Activated CD8-positive, alpha-beta memory T cell treated with anti-CD3 and anti-CD28 coated beads, Interleukin-2, amount 10 ng/mL, durations not matched to agents 7 days and 5 days (primary cell): ENCODE measurements at places on chromosomes 11 and 22.

DNA sequence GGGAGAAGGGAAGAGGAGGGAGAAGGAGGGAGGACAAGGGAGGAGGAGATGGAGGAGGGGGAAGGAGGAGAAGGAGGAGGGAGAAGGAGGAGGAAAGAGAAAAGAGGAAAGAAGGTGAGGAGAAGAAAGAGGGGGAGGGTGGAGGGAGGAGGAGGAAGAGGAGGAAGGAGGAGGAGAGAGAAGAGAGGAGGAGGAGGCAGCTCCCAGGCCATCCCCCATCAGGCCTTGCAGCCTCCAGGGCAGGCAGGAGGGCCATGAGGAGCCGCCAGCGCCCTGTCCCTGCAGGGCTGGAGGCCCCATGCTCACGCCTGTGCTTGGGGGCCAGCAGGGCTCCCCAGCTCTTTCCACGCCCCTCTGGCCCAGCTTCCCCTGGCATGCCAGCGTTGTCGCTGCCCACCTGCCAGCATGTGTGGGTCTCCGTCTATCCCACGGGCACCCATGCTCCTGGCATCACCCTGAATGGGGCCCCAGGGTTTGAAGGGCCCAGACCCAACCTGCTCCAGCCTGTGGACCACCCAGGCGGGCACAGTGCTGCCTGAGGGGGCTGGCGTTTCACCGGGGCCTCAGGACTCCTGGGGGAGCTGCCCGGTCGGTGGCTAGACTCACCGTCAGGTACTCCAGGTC lies 5.2 kb downstream of the TSPAN32 start:
- no peak for DNase-seq

DNA sequence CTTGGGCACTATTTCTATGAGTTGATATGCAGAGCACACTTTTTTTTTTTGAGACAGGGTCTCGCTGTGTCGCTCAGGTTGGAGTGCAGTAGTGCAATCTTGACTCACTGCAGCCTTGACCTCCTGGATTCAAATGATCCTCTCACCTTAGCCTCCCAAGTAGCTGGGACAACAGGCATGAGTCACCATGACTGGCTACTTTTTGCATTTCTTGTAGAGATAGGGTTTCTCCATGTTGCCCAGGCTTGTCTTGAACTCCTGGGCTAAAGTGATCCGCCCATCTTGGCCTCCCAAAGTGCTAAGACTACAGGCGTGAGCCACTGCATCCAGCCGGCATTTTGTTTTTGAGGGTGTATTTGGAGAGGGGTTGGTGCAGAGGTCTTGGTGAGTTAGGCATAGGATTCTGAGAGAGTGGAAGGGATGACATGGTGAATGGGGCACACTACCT lies 29.9 kb upstream of the MTCH2 start:
- no peak for DNase-seq

DNA sequence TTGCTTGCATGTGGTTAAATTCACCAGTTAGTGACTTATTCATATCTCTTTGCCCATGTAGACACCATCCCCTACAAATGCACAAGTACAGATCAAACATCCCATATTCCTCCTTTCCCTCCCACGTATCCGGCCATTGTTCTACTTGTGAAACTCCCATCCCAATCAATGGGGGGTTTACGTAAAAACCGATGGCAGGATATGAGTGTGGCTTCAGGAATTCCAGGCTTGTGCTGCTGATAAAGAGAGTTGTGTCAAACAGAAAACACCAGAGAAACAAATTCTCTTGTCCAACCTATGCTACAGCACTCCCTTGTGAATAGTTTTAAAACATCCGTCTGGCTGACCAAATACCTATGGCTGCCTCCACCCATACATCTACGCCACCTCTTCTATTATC lies 15.5 kb downstream of the FLI1 start:
- no peak for DNase-seq

DNA sequence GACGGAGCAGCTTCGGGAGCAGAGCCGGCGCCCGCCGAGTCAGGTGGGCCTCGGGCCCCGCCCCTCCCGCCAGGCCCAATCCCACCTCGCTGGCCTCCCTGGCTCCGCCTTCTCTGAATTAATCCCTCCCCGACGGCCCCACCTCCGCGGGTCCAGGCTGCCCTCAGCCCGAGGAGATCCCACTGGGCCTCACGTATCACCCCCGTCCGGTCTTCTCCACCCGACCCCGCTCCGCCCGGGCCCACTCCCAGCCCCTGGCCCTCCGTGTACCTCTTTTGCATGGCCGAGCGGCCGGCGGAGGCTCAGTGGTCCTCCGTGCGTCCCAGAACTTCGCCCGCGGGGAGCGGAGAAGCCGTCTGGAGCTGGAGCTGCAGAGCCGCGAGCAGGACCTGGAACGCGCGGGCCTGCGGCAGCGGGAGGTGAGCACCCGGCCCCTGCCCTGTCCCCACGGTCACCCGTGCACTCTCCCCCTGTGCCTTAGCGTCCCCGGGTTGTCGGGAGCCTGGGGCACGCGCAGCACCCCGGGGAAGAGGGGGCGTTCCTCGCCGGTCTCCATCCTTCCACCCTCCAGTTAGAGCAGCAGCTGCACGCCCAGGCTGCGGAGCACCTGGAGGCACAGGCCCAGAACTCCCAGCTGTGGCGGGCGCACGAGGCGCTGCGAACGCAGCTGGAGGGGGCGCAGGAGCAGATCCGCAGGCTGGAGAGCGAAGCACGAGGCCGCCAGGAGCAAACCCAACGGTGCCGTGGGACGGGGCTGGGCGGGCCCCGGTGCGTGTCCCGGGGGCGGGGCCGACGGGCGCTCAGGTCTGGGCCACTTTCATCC lies 2.2 kb upstream of the CD151 start:
- DNase-seq = peak; percentile 82
